ENCODE measurements at places on chromosomes 7 and 10. TPM values are rescaled to one million over a fixed set of nuclear protein-coding genes. Genes with fewer than 3 reads are reported as not detected.

Gene ITIH2
- polyA plus RNA-seq, result not detected

Gene SLC26A5
- not detected for polyA plus RNA-seq

DNA sequence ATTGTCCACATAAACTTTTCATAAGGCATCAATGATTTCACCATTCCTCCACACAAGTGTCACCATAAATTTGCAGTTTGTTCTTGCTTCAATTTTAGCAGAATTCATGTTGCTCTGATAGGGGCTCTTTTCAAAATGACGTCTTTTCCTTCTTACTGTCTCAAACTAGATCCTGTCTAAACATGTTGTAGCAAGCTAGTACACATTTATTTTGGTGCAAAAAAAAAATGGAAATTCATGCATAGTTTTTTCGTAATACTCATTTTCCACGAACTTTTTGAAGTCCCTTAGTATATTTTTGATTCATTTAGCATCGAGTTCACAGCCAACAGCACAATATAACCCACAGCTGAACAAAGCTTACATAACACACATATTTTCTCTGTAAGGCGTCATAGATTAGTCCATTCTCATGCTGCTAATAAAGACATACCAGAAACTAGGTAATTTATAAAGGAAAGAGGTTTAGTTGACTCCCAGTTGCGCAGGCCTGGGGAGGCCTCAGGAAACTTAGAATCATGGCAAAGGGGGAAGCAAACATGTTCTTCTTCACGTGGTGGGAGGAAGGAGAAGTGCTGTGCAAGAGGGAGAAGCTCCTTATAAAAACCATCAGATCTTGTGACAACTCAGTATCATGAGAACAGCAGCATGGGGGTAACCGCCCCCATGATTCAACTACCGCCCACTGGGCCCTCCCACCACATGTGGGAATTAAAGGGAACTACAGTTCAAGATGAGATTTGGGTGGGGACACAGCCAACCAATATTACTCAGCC is 301.5 kb downstream of the CCDC3 start:
- DNase-seq, result no peak

DNA sequence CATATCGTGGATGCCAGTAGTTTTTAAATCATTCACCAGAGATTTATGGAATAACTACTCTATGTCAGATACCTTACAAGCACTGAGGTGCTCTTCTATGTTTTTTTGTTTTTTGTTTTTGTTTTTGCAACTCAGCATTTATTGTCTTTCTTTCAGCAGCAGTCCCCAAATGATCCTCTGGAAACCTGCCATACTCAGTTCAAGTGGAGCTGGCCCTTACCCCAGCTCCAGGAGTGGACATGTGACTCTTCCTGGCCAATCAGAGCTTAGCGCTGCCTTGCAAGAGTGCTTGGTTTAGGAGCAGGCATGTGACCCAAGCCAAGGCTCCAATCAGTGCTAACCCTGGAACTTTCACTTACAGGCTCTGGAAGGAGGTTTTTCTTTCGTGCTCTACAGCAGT is 356.6 kb upstream of the ZMIZ1 start:
- no peak for DNase-seq

DNA sequence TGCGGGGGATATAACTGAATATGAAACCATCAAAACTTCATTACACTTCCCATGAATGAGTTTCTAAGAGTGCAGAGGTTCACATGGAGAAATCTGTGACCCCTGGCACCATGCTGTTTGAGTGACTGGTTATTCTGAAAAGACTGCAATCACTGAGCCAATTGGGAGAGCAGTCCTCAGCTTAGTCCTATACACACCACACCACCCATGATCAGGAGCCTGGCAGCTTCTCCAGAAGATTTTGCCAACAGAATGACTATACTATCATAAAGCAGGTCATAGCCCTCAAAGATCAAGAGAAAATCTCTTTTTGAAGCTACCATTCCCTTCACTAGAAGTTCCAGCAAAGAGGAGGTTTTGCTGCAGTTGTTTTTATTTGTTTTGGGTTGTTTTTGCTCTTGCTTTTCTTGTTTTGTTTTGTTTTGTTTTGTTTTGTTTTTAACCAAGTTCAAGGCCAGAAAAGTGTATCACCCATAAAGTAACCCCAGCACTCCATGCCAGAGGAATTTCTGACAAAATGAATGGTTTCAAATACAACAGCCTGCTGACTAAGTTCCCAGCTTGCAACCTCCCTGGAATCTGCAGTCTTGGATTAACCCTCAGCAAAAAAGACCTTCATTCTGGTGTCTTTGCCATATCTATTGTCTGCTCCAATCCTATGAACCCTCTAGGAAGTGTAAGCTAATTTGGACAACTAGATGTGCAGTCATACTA is 19.7 kb upstream of the HGF start:
- no peak for DNase-seq
